ENCODE measurements at places on chromosomes 3 and 15.

GRCh38 chr15:88491158-88491557 is 23.6 kb downstream of the MRPS11 start:
- no peak for DNase-seq

DNA sequence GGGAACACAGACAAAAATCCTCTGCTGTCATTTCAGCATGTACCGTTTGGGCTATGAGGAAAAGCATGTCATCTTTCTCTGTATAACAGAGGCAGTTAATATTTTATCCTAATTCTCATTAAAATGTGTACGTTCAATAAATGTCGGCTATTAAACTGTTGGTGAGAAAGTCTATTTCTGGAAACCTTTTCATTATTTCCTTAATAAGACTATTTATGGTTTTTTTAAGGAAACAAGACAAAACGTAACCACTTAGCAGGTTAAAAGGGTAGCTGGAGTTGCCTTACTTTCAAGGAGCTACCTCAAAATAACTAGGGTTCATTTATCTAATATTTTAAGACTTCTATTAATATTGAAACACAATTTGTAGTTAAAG is 1.8 kb upstream of the STT3B start:
- DNase-seq, result no peak

DNA sequence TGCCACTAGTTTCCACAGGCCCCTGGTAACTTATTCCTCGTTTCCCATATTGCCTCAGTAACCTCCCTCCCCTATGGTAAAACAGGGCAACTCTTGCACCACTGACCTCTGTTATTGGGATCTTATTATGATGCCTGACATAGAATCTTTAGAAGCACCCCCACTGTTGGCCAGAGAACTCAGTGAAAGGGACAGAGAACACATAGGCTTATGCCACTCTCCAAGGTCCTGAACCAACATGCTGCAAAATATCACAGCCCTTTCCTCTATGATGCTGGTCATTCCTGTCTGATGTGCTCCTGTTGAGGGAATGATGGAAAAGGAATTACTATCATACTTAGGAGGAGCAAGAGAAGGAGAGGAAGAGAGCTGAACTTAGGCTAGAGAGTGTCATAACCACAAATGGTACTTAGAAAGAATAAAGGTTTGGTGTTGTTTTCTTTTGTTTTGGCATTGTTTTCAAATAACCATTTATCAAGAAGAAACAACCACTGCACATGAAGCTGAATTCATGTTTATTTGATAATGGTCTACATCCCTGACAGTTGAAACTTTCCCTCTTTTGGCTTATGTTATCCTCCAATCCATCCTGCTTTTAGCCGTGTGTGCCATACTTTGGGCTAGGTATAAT is 330.2 kb downstream of the EPHB1 start:
- DNase-seq, result no peak

DNA sequence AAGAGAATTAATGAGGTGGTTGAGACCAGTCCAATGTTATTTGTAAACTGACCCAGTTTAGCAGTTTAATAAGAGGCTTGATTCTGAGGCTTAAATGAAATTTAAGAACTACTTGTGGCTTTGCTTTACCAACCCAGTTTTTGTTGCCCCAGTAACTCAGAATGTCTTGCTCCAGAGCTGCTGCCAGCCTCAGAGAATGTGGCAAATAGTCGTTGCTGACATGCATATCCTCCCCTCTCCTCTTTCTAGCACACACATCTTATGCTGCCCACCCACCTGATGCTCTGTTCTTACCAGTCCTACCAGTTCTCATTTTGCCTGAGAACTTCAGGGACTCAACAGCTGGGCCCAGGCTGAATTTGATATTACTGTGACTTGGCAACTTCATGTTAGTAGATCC is 92.4 kb upstream of the TSC22D2 start:
- DNase-seq, result no peak

GRCh38 chr3:40876496-40876895 is 322.8 kb upstream of the CTNNB1 start:
- no peak for DNase-seq

Data from C1 segment of cervical spinal cord (tissue), 14 donors.